ENCODE measurements at places on chromosomes 1 and 21.

DNA sequence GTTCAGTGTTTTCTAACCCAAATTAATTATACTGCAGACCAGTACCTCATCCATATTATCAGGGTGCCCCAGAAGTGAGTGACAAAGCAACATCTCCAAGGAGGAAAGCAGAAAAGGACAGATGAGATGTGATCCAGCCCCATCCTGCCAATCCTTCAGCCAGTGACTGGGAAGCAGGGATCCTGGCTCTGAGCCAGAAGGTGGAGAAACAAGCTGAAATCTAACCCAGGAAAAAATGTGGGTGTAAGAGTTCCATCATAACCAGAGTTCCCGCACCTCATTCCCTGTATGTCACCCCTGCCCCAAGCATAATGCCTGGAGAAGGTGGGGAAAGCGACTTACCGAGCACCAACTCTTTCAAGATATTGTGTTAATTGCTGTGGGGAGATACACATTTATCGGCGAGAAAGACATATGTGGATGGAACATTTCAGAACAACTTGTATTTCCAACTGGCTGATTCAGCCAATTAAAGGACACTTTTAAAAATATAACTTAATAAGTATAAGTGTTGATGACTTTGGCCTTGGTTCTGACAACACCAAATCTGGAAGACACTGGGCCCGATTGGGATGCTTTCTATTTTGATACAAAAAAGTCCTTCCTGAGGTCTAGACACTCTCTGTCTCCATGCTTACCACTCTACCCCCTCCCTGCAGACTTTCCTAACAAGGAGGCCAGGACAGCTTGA lies 14.9 kb downstream of the PLEKHA6 start:
- no peak for DNase-seq

- DNase-seq: no peak
These were observed 10.1 kb downstream of the ZBTB8B start for GRCh38 chr1:32474954-32475353.

GRCh38 chr1:24110642-24111261 lies 1.2 kb downstream of the MYOM3 start:
- no peak for DNase-seq

DNA sequence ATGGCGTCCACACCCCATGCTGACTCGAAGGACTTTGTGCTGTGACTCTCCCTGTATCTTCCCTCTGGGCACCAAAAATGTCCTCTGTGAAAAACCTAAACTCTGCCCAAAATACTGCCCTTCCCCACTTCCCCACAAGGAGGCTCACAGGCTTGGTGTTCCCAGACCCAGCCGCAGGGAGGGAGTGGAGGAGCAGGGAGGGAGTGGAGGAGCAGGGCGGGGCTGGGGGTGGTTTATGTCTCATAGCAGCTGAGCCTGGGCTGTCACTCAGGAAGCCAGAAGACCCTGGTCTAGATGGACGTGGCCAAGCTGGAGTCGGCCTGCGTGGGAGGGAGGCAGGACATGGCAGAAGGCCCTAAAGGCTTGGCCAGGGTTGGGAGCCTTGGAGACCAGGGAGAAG lies 461.7 kb downstream of the PTPRU start:
- no peak for DNase-seq

- DNase-seq: no peak
These were observed 143.6 kb downstream of the VAV3 start for GRCh38 chr1:107821340-107821739.

- no peak for DNase-seq
These were observed 994 bp upstream of the ACBD6 start for GRCh38 chr1:180503280-180503862.

- DNase-seq: no peak
These were observed 1.2 kb upstream of the PSMB2 start for GRCh38 chr1:35642471-35642955.

- DNase-seq: no peak
These were observed 41.5 kb upstream of the TSHB start for GRCh38 chr1:114988095-114988494.

DNA sequence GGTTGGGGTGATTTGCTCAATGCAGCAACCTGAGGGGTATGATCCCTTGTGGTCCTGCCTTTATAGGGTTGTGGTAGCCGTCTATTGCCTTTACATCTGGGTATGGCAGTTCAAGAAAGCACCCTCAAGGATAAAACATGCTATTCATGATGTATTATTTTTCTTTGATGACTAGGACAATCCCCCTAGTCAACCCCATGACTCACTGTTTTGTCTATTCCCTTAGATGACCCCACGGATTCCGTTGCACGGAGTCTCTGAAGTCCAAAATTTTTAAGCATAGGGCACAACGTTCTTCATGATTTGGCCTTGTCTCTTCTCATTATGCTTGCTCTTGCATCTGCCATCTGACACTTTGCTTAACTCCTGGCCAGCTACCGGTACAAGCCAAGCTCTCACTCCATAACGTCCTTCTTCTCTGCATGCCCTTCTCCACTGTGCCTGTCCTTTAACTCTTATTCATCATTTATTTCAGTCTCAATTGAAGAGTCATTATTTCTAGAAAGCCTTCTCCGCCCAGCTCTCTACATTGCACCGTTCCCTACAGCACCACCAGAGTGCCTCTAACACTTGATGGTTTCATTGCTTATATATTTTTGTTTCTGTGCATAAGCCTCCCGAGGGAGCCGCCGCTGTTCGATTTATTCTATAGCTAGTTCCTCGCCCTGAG lies 838 bp upstream of the DISP1 start:
- no peak for DNase-seq

DNA sequence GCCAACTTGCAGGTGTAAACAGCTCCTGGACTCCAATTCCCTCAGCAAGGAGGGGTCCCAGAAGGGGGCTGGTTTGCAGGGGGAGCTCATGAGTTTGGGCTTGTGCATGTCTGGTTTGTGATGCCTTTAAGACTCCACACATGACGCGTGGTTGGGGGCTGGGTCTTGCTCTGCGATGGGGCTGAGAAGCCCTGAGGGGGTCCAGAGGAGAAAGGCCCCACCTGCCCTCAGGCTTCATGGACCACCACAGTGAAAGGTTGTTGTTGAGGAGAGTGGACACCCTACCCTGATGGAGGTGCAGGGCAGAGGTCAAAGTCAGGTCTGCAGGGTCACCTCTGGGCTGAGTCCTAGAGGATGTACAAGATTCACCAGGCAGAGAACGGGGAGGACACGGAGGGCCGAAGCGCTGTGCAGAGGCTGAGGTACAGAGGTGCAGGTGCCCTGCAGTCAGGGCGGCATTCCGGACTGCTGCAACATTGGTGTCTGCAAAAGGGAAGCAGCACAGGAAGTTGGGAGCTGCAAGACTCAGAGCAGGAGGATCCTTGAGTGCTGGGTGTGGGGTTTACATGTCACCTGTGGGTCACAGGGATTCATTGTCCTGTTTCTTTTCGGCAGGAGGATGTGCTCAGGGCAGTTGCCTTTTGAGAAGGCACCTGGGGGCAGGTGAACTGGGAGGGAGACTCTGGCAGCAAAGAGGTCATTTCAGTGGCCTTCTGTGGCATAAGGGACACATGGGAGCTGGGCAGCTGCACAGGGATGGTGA lies 399.4 kb downstream of the PTPRU start:
- DNase-seq: no peak

GRCh38 chr1:161350671-161351070 lies 17.0 kb downstream of the CFAP126 start:
- no peak for DNase-seq

- no peak for DNase-seq
These were observed 25.3 kb upstream of the ATP1A1 start for GRCh38 chr1:116347696-116348095.

- no peak for DNase-seq
These were observed 223.9 kb downstream of the ST6GALNAC3 start for GRCh38 chr1:76298399-76298798.

GRCh38 chr1:203166192-203166940 lies 9.3 kb downstream of the MYBPH start:
- no peak for DNase-seq

DNA sequence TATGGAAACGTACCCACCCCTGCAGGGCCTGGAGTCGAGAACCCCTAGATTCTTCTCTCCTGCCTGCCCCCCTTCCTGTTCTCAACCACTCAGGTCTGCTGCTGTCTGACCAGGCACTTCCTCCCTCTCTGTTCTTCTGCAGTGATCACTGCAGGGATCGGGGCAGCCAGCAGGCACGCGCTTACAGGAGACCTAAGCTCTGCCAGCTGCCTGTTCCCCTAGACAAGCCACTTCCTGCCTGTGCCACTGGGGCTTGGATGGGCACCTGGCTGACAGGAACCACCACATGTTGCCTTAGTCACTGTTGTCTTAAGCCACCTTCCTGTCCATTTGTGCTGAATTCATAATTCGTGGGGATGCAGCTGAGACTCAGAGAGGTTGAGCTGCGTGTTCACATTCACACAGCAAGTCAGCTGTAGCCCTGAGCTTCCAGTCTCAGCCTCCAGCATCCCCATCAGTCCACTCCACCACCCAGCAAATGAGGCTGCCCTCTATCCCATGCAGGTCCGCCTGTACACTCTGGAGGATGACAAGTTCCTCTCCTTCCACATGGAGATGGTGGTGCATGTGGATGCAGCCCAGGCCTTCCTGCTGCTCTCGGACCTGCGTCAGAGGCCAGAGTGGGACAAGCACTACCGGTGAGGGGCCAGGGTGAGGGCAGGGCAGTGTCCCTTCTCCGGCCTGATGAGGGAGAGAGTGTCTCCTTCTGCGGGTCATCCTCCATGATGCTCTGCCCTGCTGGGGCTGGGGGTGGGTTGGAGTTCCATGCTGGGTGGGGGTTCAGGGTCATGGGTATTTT lies 18.6 kb downstream of the FAM151A start:
- DNase-seq: no peak

GRCh38 chr1:31556481-31557006 lies 19.8 kb upstream of the TINAGL1 start:
- no peak for DNase-seq

GRCh38 chr1:150089846-150090520 lies 22.4 kb downstream of the VPS45 start:
- no peak for DNase-seq

GRCh38 chr1:55789466-55789865 lies 574.3 kb upstream of the USP24 start:
- no peak for DNase-seq

GRCh38 chr21:26082549-26082948 lies 88.0 kb downstream of the APP start:
- DNase-seq: no peak

DNA sequence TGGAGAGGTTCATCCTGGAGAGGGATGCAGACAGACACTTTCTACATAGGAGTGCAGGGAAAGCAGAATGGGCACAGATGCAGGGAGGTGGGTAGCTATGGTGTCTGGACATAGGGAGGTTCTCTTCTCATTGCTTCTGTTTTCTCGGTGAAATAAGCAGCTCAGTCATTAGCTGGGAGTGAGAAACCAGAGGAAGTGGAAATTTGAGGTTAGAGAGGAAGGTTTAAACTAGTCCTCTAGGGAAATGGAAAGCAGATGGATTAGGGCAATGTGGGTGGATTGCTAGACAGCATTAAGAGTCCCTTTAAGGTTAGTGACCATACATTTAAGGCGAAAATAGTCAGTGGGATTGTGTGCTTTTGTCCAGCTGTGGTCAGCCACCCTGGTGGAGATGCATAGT lies 39.6 kb downstream of the MPZL1 start:
- no peak for DNase-seq

- DNase-seq: no peak
These were observed 58.4 kb downstream of the SYF2 start for GRCh38 chr1:25173809-25174340.

DNA sequence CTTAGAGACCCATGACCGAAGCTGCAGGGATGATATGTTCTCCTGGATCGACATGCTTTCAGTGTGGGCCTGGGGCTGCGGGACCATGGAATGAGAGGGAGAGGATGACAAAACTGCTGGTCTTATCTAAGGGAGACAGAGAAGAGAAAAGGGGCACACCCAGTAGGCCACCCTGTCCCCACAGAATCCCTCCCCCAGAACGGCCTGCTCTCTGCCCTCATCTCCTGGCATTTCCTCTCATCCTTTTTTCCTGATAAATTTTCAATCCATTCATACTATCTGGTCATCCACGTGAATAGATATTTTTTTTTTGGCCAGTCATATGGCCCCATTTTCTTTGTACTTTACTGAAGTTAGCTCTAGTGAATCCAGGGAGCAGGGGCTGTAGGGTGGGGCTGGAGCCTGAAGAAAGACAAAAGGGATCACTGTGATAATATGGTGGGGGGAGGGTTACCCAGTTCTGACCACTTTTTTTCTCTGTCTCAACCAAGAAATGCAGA lies at the start of gene PKLR:
PKLR (minus strand) TSS at position 97 of the 500 bp plus-strand sequence; CDS start at position 54, 43 bp downstream.
- DNase-seq: no peak

- no peak for DNase-seq
These were observed 8.0 kb downstream of the MRPS14 start for GRCh38 chr1:175015243-175015642.

DNA sequence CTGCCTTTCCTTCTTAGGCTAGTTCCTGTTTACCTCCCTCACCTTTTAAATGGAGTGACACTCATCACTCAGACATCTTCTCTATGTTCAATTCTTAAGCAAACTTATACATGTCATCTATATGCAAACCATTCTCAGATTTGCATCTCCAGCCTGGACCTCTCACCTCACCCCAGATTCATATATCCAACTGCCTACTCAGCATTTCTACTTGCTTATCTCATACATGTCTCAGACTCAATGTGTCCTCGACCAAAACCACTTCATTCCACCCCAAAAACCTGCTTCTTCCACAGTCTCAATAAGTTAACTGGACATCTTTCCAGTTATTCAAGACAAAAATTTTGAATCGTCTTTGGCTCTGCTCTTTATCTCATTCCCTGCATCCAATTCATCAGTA lies 62.6 kb downstream of the ERICH3 start:
- no peak for DNase-seq

GRCh38 chr1:10267319-10267718 lies 56.9 kb downstream of the KIF1B start:
- DNase-seq: no peak

GRCh38 chr1:161139766-161140165 lies 7.3 kb upstream of the DEDD start:
- DNase-seq: no peak

- DNase-seq: no peak
These were observed 22.8 kb upstream of the RNU1-4 start for GRCh38 chr1:16717336-16718098.

DNA sequence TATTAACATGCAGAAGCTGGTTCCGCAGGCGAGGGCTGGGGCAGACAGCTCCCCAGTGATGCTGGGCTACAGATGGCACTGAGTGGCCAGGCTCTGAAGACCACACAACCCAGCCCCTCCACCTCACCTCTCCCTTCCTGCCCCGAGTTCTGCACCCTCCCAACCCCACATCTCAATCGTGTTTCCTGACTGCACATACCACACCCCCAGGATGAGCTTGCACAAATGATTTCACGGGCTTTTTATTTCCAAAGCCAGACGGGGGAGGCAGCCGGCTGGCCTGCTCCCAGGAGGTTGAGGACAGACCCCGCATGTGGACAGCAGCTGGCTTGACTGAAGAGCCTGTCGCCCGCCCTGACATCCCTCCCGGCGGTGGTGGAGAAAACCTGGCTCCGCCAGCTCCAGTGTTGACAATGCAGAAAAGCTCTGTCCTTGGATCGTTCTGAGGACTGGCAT lies 21.4 kb upstream of the ALDH4A1 start:
- DNase-seq: no peak

All from activated CD4-positive, CD25-positive, alpha-beta regulatory T cell treated with anti-CD3 and anti-CD28 coated beads, Interleukin-2, amount 50 U/mL, for 16 hours (primary cell).